T-helper 2 cell (primary cell): ENCODE measurements at places on chromosomes 13 and 19.

DNA sequence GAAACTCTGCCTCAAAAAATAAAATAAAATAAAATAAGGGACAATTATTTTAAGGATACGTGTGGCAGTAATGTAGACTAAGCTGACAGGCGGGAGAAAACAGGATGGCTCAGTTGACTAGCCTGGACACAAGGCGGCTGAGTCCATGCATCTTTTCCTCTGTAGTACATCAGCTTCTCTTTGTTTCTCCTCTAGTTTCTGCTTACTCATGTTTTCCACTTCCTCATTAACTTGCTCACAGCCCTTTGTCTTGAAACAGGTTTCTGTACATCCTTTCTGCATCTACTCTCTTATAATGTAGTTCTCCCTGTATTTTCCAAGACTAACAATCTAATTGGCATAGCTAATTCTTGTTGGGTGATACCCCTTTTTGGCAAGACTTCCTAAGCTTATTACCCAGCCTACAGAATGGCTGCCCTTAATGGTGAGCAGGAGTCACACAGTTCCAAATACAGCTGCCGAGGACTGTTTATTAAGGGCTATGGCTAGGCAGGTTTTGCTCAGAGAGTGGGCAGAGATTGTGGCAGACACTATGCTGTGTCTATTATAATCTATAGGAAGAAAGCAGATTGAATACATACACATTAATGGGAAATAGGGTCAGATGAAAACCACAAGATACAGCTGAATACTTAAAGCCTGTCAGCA, 58.7 kb upstream of the KLF5 start:
- DNase-seq, result peak; percentile 42

GRCh38 chr13:91017669-91018053, 329.8 kb upstream of the MIR17HG start:
- DNase-seq, result no peak

DNA sequence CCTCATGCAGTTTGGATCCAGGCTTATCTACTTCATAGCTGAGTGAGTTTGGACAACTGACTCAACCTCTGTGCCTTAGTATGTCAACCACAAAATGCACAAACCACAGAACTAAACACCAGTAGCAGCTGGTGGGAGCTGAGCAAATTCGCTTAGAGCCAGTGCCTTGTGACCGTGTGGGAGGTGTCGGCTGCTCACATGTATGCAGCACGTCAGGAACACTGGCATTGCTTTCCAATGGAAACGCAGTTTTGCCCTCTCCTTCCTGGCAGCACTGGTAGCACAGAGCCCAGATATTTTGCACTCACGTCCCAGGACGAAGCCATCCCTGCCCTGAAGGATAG, 8.3 kb upstream of the NTN5 start:
- no peak for DNase-seq

- no peak for DNase-seq
Observed at GRCh38 chr19:23415034-23415433, 19.8 kb upstream of the ZNF91 start.

DNA sequence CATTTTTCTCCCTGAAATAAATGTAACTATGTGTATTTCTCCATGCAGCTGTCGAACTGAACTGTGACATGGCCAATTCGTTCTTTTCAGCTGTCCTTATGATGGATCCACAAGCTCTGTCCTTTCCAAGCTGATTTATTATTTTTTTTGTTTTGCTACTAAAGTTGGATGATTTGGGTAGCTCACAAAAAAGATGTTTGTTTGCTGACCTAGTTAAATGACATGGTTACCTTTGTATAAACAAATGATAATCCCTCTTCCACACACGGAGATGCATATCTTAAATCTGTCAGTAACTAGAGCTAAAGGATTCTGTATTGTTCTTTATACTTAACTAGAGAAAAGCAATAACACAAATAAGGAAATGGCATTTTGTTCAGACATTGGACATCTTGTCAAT, 884.3 kb upstream of the PCDH20 start:
- DNase-seq, result no peak

GRCh38 chr19:4115818-4116385, 8.0 kb downstream of the MAP2K2 start:
- DNase-seq, result no peak

- DNase-seq, result no peak
Observed at GRCh38 chr19:15240515-15240914, 8.3 kb upstream of the EPHX3 start.

GRCh38 chr13:112259511-112259910, 116.6 kb upstream of the SPACA7 start:
- no peak for DNase-seq

DNA sequence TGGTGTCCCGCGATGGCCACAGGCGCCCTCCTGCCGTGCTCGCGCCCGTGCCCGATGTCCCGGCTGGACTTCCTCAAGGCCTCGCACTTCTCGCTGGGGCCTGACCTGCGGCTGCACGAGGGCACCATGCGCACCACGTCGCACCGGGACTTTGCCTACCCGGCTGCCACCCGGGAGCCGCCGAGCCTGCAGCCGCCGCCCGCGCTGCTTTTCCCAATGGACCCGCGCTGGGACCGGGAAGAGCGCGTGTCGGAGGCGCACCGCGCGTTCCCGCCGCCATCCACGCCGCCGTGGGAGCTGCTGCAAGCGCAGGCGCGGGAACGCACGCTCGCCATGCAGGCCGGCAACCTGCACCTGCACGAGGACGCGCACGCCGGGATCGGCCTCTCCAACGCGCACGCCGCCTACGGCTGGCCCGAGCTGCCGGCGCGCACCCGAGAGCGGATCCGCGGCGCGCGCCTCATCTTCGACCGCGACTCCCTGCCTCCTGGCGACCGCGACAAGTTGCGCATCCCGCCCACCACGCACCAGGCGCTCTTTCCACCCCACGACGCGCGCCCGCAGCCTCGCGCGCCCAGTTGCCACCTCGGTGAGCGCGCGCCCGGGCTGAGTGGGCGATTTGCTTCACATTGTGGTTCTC, 12.1 kb upstream of the PEX11G start:
- no peak for DNase-seq

DNA sequence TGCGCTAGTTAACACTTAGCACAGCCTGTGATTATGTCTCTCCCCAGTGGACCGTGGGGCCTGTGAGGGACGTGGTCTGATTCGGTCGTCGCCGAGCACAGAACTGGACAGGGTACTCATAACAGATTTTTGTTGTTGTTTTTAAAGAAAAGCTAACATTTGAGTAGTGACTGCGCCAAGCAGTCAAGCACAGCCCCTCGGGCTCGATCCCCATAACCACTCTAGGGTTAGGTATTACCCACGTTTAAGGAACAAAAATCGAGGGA, 805 bp upstream of the PTOV1 start:
- DNase-seq, result no peak

GRCh38 chr13:36530050-36530789, 97.9 kb downstream of the CCNA1 start:
- DNase-seq, result no peak

GRCh38 chr13:79044415-79044814, 361.6 kb downstream of the RBM26 start:
- DNase-seq, result no peak

DNA sequence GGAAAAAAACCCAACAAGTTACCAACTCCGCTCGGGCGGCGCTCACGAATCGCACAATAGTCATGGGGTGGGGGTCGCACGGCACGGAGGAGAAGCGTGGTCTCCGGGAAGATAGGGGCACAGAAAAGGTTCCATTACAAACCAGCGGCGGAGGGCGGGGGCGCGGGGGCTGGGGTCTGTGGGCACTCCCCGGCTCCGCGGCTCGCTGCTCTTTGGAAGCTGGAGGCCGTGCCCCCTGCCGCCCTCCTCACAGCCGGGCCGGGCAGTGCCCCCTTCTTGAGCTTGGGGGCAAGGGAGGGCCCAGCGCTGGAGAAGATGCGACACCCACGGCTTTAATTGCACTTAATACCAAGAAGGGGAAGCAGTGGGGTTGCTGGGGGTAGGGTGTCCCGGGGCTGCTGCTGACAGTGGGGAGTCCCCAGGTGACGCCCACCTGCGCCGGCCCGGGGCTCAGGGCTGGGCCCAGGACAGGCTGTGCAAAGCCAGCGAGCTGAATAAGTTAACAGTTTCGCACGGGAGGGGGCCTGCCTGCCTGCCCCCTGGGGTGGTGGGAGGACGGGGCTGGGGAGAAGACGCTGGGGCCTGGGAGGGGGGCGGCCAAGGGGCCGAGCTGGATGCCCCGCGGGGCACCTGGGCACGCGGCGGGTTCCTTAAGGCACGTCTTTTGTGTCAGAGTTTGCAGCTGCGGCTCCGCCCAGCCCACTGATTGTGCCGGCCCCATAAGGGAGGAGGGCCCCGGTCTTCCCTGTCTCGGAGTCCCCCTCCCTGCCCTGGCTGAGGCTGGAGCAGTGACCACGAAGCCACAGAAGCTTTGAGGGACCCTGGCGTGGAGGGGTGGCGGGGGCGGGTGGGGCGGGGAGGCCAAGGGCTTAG, 9.8 kb downstream of the DCAF15 start:
- no peak for DNase-seq

DNA sequence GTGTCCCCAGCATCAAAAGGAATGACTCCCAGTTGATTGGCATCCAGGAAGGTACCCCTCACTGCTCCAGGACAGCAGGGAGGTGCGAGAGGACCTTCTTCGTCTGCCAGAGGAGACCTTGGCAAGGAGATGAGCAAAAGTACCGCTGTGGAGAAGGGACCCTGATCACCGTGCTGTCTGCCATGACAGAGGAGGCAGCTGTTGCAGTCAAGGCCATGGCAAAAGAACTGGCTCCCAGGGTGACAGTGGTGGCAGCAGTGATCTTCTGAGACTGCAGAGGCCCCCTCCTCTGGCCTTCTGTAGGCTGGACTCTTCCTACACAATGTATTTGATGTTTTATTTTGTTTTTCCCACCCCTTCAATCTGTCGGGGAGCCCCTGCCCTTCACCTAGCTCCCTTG, 32.0 kb downstream of the NKPD1 start:
- DNase-seq, result no peak

DNA sequence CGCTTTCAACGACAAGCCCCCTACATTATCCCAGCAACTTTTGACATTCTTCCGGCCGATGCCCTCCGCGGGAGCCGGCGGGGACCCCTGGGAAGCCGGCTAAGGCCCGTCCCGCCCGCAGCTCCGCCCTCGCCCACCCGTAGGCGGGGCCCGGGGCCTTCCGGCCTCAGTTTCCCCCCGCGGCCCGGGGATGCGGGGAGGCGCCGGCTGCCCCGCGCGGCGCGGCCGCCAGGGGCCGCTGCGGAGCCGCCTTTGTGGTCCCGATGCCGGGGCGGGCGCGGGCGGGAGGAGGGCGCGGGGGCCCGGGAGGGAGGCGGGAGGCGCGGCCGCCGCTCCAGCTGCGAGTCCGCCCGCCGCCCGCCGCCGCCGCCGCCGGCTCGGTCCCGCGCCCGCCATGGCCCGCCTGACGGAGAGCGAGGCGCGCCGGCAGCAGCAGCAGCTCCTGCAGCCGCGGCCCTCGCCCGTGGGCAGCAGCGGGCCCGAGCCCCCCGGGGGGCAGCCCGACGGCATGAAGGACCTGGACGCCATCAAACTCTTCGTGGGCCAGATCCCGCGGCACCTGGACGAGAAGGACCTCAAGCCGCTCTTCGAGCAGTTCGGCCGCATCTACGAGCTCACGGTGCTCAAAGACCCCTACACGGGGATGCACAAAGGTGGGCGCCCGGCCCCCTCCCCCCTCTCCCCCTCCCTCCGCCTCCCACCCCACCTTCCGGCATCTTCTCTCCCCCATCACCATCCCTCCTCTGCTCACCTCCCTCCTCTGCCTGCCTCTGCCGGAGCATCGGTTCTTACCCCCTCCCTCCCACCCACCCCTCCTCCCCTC, at the start of gene CELF5:
CELF5 (plus strand) TSS at position 316 of the 823 bp plus-strand sequence; CDS start at position 395, 79 bp downstream.
- DNase-seq, result peak; percentile 30

GRCh38 chr19:14502334-14503092, 6.6 kb upstream of the GIPC1 start:
- DNase-seq, result no peak

DNA sequence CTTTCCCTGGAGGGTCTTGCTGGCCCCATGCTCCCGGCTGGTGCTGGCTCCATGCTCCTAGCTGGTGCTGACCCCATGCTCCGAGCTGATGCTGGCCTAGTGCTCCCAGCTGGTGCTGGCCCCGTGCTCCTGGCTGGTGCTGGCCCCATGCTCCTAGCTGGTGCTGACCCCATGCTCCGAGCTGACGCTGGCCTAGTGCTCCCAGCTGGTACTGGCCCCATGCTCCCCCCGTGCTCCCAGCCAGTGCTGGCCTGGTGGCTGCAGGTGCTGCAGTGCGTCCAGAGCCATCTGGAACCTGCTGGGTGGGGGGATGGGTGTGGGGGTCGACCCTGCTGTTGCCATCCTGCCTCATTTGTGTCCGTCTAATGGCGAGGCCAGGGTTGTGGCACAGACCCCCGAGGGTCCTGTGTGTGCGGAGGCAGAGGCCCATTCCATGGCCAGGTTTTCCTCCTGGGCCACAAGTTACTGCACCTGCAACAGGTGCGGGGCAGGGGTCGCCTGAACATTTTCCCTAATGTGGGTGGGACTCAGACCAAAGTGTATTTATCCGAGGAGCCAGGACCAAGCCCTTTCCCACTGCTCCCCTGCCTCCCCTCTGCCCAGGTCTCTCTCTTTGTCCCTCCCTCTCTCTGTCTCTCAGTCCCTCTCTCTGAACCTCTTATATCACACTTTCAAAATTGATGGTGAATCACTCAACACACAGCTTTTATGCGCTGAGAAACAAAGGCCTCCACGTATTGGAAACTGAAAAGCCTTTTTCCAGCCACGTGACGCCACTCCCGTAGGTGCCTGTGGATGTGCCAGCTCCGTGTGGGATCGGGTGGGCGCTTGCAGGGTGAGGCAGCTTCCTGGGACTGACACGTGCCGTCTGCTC, 45.1 kb downstream of the MCF2L start:
- no peak for DNase-seq

DNA sequence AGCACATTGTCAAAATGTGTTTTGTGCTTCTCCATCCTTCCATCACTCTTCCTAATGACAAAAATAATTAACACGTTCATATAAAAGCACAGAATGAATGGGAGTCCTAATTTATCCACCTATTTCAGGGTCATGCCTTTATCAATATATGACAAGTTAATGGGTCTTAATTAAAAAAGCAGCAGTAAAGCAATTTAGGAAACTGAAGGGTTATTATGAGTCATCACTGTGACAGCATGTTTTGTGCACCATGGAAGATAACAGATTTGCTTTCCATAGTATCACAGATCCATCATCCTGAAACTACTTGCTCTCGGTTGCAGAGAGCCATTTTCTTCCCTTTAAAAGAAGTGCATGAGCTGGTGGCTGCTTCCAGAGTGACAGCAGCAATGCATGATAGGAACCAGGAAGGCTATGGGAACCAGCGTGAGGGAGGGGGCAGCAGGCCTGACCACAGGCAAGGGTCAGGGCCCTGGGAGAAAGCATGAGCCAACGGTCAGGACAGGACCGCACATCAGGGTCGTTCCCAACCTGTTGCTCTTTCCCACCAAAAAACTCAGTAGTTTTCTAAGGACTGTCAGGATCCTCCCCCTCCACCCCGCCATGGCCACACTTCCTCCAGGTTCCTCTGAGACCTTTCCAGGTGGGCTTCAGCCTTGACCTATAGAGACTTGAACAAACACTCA, 784.1 kb downstream of the UQCRFS1 start:
- no peak for DNase-seq

DNA sequence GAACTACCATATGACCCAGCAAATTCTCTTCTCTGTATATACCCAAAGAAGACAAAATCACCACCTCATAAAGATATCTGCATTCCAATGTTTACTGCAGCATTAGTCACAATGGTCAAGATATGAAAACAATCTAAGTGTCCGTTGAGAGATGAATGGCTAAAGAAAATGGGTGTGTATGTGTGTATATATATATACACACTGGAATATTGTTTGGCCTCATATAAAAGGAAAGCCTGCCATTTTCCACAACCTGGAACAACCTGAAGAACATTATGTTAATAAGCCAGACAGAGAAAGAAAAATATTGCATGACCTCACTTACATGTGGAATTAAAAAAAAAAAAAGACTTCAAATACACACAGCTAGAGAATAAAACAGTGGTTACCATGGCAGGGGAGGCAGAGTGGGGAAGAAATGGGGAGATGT, 29.5 kb upstream of the RBM26 start:
- no peak for DNase-seq
